Body of pancreas (tissue), 4 donors: ENCODE measurements at places on chromosomes 12 and 14.

GRCh38 chr12:6195665-6196535 lies 4.3 kb upstream of the CD9 start:
- DNase-seq: peak; percentile 89

DNA sequence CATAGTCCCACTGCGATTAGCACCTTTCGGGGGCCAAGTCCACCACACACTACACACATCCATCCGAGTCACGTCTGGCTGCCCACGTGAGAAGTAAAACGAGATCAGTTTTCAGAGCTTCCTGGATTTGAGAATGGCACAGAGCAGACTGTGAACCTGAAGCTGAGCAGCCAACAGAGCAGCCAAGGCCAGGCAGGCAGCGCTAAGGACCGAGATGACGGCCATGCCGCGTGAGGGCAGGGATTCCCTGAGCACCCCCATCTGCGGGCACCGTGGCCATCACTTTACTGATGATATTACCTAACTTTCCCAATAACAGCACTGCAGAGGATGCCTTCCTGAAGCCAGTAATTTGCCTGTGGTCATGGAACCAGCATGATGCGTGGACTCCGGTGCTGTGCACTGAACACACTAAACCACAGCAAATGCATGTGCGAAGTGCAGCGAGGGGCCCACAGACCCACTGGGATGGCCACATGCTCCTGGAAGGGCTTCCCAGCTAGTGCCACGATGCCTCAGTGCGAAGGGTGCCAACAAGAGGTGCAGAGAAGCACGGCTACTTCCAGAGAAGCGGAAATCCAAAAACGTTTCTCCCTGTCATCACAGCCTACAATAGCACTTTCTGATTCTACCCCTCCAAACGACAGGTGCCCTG lies 56.0 kb downstream of the RNF34 start:
- no peak for DNase-seq

GRCh38 chr12:32561931-32562341 lies 117.2 kb upstream of the DNM1L start:
- no peak for DNase-seq

- DNase-seq: no peak
These were observed 42.6 kb downstream of the FBXO21 start for GRCh38 chr12:117147639-117148038.

- DNase-seq: no peak
These were observed 108.4 kb downstream of the ESRRB start for GRCh38 chr14:76484355-76484754.

DNA sequence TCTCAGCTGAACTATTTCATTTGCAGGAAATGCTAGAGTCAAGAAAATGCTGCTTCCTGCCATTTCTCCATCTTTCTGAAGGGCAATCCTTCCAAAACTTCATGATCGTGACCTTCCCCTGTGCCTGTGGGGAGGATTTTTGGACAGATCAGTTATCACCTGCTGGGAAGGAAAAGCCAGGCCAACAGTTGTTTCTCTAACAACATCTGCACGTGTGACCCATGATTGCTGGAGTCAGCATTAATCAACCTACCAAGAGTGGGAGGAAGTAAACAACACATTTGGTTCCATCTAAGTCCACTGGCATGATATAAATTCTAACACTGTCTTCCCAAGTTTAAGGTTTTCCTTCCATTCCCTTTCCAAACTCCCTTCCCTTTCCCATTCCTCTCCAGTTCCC lies 172.7 kb downstream of the APAF1 start:
- no peak for DNase-seq

DNA sequence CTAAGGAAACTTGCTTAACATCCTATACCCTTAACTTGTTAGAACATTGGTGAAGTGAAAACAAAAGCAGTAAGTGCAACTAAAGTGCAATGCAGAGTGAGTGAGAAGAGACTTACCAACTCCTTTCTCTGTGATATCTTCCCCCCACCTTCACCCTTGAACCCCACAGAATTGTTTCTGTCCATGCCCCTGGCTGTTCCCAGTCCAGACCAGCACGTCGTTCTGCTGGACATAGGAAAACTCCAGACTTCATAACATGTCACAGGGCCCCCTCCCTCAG lies 91.9 kb downstream of the DAD1 start:
- DNase-seq: no peak

- DNase-seq: no peak
These were observed 82.5 kb downstream of the PRICKLE1 start for GRCh38 chr12:42507081-42507480.

GRCh38 chr14:102096569-102097188 lies 9.8 kb upstream of the HSP90AA1 start:
- DNase-seq: peak; percentile 88

- DNase-seq: no peak
These were observed 6.4 kb upstream of the SSTR1 start for GRCh38 chr14:38201137-38201828.

DNA sequence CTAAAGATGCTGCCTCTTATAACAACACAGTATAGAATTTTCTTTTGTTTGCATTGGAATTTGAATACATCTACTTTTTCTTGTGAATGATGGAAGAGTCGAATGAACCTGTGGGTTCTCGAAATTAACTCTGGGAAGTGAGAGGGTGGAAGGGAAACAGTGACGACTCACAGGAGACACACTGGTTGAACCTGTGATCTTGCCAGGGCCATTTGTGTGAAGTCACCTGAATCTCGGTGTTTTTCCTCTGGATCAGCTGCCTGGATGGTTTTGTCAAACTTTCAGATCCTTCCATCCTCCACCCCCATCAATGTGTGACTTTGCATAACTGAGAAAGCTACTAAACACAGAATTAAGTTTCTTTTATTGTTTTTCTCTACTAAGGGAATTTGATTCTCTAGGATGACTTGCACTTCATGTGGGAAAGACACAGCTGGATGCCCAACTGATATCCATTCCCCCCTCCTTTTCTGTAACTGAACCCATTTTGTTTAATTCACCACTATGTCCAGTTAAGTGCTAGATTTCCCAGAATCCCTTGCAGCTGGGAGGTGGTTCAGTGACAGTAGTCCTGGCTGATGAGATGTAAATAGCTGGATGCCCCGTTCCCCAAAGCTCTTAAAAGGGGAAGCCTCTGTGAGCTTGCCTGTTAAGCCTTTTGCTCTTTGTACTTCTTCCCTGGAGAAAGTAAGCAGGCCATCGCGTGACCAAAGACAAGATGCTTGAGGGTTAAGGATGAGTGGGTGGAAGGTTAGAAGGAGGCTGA lies 6.3 kb downstream of the PPFIBP1 start:
- peak; percentile 44 for DNase-seq

DNA sequence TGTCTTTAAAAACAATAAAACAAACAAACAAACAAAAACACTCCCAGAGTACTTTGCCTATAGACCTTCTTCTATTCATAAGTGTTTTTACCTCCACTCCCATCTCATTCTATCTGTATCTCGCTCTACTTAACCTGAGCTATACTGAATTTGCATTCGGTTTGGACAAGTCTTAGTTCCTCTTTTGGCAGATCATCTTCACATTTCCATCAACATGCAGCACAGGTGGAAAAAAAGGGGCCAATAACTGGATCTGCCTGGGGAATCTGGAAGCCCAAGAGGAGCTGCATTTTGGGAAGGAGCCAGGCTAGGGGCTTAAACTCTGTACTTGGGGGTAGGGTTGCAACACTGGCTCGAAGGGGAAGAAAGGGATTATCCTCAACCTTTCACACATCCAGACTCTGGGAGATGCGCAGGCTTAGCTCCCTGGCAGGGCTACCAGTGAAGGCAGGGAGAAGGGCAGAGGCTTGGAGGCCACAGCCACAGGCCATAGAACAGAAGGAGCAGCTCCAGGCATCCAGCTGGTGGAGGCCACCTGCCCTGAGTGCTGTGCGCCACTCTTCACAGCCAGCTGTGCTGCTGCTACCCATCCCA lies 4.1 kb downstream of the NINJ2 start:
- DNase-seq: no peak

GRCh38 chr12:22728987-22729386 lies 104.0 kb downstream of the ETNK1 start:
- no peak for DNase-seq

DNA sequence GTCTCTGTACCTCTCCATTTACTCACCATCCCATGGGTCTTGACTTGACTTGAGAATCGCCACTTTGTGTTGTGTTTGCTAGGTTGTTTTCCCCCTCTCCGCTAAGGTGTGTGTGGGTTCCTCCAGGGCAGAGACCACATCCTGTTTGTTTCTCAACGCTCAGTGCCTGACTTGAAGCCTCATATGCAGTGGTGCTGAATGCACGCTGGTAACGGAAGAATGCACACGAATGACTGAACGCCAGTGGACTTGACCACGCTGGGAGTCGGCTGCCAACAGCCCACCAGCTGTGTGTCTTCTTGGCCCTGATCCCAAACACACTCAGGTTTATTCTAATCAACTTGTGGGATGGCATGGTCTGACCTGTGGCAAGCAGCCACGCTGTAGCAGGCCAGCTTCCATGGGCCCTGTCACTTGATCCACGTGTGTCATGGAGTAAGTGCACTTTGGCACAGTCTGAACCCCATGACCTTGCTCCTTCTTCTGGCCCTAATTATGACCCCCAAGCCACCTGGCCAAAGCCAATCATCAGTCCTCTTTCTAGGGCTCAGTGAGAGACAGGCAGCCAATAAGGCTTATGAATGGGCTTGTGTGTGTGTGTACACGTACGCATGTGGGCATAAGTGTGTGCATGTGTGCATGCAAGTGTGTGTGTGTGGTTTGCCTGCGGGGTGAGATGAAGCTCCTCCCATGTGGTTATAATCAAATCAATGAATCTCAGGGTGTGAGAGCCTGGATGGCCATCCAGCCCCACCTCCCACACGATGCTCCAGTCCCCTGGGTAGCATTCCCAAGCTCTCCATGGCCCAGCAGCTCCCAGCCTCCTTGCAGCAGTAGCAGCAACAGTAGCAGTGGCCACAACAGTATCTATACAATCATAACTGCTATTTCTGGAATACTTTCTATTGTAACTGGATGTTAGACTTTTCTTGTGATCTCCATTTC lies 6.4 kb upstream of the TC2N start:
- peak; percentile 52 for DNase-seq

DNA sequence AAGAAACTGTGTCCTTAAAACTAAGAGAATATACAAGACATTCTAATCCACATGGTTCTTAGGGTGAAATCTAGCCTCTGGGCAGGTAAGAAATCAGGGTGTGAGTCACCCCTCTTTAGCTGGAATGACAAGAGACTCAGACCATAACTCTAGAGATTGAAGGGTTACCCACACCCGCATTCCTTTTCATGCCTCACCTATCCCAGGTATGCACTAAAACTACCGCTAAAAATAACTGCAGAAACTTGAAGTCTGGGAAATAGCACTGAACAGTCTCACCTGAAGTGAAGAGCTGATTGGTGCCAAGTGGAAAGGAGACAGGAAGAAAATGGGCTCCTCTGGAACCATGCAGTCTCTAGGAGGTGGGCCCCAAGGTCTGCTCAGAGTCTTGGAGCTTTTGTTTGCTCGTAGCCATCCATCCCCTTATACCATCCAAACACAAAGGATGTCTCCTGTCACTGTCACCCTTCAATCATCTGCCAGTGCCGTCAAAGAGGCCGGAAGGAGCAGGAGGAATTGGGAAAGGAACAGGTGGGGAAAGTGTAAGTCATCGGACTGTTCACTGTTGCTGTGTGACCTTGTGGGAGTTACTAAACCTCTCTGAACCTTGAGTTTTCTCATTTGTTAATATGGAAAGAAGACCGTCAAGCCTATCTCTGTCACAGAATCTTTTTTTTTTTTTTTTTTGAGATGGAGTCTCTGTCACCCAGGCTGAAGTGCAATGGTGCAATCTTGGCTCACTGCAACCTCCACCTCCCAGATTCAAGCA lies 22.4 kb downstream of the DDX47 start:
- no peak for DNase-seq

GRCh38 chr12:66118240-66118891 lies 12.2 kb downstream of the LLPH start:
- no peak for DNase-seq

GRCh38 chr14:100526632-100527031 lies 60.6 kb downstream of the BEGAIN start:
- DNase-seq: no peak

DNA sequence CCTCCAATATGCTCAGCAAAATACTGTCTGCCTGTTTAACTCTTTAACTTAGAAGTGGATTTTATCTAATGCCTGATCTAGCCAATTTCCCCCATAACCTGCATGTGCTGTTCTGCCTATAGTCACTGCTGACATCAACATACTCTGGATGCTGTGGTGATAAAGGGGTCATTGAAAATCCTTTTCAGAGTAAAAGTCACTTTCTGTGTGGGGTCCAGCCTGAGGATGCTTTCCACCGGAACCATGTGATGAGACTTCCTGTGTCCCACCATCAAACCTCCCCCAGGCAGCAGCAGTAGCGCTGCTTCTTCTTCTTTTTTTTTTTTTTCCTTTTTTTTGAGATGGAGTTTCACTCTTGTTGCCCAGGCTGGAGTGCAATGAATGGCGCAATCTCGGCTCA lies 607.0 kb downstream of the BCL11B start:
- no peak for DNase-seq

DNA sequence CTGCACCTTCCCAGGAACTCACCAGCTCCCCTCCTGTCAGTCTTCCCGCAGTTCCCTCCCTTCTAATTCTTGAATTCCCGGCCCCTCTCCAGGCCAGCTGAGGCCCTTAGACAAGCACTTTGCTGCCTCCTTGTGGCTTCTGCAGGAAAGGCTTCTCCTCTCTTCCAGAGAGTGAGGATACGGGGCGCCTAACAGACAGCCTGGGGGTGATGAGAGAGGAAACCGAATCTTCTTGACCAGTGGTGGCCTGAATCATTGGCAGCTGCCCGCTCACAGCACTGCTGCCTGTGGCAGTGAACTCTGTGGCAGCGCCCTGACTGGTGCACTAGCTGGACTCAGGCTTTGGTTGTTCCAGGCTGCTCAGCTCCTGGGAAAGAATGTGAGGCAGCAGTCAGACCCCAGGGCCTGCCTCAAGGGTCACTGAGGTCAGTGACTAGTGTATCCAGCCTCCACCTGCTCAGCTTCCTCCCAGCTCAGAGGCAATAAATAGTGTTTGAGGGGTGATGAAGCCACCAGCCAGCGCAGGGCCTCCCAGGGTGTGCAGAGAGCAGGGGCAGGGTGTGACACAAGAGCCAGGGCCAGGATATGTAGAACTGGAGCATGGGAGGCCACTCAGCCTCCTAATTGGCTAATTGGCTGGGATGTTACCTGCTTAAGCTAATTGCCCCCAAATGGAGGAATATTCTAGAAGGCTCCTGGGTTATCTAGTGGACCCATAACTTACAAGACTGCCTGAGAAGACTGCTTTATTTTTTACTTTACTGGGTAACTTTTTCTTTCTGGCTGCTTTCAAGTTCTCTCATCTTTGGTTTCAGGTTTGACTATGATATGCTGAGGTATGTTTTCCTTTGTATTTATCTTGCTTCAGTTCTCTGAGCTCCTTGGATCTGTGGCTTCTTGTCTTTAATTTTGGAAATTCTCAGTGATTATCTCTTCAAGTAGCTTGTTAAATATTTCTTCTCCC lies 12.9 kb upstream of the MCRS1 start:
- DNase-seq: peak; percentile 78

DNA sequence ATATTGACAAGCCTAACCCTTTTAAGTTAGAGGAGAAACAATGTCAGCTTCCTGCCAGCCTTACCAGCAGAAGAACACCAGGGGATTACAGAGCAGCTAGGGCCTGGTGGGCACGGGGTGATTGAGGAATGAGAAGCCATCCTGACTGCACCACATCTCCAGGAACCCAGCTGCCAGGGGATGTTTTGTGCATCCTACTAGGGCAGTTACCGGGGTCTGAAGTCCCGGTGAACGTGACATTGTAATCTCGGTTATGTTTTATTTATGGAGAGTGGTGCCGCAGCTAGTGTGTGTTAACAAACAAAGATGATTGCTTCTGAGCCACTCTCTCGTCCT lies 115.9 kb downstream of the BCL11B start:
- no peak for DNase-seq
